NCI-H1105 (cell line): ENCODE measurements at places on chromosomes 5 and 9.

DNA sequence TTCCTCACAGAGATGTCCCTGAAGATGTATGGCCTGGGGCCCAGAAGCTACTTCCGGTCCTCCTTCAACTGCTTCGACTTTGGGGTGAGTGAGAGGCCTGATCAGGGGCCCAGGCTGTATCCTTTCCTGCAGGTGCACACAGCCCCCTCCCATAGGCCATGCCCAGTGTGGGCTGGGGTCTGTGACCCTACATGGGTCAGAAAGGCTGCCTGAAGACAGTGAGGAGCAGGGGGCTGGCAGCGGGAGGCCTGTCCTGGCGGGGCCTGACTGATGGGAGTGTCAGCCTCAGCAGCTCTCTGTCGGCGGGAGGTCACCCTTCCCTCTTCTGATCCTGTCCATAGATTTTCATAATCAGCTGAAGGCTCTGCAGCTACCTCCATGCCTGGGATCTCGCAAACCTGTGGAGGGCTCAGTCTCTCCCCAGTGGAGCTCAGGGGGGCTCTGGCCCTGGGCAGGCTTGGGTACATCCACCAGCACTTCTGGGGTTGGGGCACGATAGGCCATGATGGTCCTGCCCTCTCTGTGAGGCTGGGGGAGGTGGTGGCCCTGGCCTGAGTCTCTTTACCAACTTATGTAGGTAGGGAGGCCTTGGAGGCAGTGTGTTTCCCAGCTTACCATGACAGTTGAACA is 98.5 kb downstream of the CACNA1B start:
- no peak for DNase-seq

DNA sequence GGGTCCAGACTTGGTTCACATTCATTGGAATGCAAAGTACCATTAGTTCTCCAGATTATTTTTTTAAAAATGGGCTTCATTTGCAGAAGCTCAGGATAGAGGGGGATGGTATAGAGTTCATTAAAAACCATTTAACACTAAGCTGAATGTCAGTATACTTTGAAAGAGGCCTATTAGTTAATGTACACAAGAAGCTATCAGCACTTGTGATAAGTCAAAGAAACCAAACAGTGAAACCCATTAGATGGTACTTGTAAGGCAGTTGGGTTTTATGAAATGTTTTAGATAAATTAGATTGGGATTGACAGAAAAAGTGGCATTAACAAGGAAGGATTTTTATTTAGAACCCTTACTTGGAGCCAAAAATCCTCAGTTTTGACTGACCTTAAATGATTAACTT is 229.2 kb upstream of the MPDZ start:
- no peak for DNase-seq

GRCh38 chr5:116738239-116738614 is 163.6 kb upstream of the SEMA6A start:
- DNase-seq = no peak

- no peak for DNase-seq
Measured at GRCh38 chr9:34454571-34455065, 3.8 kb downstream of the FAM219A start.

DNA sequence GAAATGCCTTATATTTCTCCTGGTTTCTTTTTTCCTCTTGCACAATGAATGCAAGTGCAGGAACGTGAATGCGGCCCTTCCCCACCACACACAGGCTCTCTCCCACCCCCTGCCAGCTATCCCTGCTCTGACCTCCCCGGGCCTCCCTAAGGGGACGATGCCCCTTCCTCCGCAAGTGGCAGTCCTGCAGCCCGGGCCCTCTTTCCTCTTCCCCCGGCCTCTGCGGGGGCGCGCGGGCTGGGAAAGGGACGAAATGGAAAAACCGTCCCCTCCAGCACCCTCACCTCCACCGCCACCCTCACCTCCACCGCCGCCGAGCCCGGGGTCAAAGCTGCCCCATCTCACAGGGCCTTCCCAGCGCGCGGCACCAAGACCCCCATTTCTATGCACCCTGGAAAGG is 44.7 kb downstream of the GAS1 start:
- DNase-seq = no peak

GRCh38 chr9:115109486-115109885 is 8.5 kb downstream of the TNC start:
- DNase-seq = no peak
